ENCODE measurements at places on chromosomes 4 and X.

DNA sequence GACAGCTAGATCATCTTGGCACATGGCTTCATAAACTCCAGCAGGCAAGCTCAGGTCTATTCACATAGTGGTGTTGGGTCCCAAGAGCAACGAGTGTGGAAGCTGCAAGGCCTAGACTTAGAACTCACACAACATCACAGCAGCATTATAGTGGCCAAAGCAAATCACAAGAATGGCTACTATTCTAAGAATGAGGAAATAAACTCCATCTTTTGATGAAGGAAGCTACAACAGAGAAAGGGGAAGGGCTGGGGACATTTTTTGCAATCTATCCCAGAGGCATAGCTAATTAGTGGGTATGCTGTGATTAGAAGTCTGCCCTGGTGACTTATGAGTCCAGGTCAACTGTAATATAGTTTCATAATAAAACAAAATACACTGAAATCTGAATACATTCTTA lies 42.9 kb upstream of the TAB3 start:
- DNase-seq, result no peak

DNA sequence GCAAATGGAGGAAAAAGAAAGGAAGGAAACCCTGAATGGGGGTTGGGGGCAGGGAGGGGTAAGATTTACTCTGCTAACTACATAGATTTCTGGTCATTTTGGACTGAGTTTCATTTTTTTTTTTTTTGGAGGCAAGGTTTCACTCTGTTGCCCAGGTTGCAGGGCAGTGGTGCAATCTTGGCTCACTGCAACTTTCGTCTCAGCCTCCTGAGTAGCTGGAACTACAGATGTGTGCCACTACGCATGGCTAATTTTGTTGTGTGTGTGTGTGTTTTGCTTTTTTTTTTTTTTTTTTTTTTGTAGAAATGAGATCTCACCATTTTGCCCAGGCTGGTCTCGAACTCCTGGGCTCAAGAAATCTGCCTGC lies 223.5 kb downstream of the APBB2 start:
- DNase-seq, result no peak

DNA sequence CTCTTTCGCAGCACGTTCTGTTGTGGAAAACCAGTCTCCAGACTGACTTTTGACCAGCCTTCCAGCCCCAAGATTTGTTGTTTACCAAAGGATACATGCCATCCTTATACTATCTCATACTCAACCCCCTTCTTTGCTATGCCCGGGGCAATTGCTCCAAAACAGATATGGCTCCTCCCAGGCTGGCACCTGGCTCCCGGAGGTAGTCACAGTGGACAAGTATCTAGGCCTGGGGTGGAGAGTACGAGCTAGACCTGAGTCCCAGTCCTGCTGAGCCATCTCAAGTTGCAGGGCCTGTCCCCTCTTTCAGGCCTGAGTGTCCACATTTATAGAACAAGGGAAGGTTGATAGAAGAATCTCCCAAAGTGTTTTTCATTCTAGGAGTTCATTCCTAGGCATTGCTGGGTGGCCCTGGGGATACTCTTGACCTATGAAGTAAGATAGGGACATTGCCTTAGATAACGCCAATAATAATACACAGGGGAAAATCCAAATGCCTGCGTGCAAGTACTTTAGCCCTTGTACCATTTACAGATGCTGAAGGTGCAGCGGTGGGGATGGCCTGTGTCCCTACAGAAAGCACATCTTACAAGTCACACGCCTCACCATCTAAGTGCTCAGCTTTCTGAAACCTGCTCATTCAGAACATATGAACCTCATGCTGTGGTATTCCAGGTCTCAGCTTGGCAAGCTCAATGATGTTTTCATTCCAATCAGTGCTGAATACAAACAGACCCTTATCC lies 136.7 kb upstream of the MAMLD1 start:
- no peak for DNase-seq

DNA sequence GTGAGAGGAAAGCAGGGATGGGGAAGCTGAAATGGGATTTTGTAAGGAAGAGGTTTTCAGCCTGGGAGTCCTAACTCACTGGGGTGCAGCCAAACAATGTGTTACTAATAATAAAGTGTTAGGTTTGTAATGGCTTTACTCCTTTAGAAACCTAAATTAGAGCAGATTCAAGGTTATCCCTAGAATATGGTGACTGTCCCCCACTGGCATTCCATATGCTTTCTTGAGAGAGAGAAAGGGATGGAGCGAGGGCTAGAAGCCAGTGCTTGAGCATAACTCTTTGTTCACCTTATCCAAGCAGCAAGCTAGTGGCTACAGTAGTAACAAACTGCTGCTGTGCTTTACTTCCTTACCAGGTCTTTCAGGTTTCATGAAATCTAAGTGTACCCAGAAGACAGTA lies 249.1 kb upstream of the PGRMC2 start:
- no peak for DNase-seq

DNA sequence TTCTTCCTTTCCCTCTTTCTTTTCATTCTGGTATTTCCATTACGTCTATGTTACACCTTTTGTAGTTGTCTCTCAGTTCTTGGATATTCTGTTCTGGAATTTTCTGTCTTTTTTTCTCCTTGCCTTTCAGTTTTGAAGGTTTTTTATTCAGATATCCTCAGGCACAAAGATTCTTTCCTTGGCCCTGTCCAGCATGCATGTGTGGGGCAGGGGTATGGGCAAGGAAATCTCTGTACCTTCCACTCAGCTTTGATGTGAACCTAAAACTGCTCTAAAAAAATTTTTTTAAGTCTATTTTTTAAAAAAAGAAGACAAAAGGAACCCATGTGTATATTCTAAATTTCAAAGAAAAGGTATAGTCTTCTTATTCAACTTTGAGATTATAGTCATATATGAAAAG lies 180.5 kb downstream of the SOWAHB start:
- no peak for DNase-seq

DNA sequence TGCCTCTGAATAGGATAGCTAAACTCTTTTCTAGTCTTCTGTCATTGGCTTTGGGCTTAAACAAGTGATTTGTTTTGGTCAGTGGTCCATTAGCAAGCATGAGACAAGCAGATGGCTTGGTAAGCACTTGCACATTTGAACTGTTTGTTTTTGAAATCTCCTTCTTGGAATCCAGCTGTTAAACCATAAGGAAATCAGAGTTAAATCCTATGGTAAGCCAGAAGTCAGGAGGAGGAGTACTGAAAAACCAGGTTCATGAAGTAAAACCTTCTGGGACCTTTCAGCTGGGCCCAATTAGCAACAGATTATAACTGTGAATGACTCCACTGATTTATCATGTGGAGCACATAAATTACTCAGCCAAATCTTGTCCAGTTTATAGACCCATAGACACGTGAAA lies 1042.5 kb upstream of the PABPC4L start:
- no peak for DNase-seq

DNA sequence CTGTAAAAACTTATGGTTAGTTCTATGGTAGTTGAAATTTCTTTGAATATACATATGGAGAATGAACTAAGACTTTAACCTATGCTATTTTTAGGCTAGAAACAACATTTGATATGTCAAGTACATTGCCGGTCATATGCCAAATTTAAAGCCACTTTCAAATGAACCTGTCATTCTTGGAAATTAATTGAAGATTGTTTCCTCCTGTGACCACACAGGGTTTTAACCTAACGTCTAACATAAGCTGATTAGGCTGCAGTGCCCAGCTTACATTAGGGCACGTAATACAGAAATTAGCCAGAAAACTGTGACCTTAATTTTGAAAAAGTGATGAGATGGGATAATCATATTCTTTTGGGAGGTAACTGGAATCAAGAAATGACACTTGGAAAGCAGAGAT lies 645.9 kb downstream of the FSTL5 start:
- no peak for DNase-seq

DNA sequence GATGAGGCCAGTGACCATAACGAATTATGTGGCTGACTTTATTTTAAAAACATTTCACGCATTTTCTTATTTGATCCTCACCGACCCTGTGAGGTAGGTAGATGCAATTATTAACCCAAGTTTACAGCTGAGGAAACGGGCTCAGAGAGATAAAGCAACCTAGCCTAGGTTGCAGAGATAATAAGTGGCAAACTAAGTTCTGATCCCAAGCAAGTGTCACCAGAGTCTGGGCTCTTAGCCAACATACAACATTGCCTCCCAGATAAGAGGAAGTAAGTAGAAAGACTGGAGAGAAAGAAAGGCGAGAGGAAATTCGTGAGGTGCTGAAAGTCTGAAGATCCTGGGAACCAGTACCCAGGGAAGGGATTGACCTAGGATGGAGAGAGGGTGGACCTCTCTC lies 77.4 kb upstream of the GPR50 start:
- DNase-seq, result no peak

Measured in stimulated activated CD8-positive, alpha-beta memory T cell treated with anti-CD3 and anti-CD28 coated beads, Interleukin-4, amount 100 ng/mL, for 4 hours (primary cell).